ENCODE measurements at places on chromosomes 3 and 15.
A peak's percentile ranks its signal among the peaks of the same experiment; 100 is the strongest.

DNA sequence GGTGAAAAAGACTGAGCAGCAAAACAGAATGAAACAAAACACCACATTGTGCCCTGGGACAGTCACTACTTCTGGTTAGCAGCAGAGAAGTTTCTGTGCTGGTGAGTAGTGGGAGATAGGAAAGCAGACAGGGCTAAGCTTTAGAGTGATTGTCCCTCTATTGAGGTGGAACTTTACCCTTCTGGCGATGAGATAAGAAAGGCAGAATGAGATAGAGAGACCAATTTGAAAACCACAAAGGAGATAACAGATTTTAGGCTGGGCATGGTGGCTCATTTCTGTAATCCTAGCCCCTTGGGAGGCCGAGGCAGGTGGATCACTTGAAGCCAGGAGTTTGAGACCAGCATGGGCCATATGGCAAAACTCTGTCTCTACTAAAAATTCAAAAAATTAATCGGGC, 208.5 kb downstream of the TBL1XR1 start:
- DNase-seq = no peak

- no peak for DNase-seq
Observed at GRCh38 chr3:184234224-184234623, 4.8 kb downstream of the VWA5B2 start.

DNA sequence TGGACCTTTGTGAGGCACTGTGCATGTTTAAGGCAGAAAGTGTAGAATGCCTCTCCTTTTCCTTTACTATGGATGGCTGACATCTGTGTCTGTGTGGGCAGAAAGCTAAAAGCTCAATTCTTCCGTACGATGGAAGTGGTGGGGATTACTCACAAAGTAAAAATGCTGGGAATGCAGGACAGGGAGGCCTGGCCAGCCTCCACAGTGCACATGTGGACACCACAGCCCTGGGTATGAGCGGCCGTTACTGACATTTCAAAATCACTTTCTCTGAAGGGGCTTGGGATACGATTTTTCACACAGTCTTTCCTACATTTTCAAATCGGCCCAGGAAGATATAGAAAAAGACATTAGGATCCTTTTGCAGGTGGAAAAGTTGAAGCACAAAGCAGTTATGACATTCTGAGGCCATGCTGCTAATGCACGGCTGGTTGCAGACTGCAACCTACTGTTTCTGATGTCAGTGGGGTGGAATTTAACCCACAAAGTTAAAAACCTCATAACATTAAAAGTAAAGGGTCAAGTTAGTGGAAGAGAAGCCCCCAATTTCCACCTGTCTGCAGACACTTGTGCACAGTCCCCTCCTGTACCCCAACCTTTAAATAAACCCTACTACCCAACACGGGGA, 27.9 kb downstream of the EHD4 start:
- DNase-seq = no peak

GRCh38 chr3:15797642-15798303, at the start of gene ANKRD28:
TSS of gene ANKRD28 (minus strand) at chr3:15797979. CDS start at chr3:15796521, 1,458 bp downstream.
- DNase-seq = peak; percentile 80

DNA sequence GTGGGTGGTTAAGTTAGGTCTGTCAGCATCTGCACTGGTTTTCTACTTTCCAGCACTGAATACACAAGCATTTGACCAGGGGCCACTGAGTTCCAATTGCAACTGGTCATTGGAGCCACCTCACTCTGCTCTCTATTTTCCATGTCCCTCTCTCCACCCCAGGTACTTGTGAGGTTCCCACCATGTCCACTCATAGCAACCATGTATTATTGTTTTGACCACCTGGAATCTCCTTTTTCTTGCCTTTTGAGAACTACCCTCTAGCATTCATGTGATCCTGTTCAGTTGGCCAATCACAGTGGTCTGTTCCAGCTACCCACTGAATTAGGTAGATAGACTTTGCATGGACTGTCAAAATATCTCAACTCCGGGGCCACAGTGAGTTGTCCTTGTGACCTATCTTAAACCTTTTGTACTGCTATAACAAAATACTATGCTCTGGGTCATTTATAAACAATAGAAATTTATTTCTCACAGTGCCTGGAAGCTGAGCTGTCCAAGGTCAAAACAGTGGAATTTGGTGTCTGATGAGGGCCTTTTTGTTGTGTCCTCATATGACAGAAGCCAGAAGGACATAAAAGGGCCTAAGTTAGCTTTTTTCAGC, 20.2 kb upstream of the TM4SF18 start:
- no peak for DNase-seq

DNA sequence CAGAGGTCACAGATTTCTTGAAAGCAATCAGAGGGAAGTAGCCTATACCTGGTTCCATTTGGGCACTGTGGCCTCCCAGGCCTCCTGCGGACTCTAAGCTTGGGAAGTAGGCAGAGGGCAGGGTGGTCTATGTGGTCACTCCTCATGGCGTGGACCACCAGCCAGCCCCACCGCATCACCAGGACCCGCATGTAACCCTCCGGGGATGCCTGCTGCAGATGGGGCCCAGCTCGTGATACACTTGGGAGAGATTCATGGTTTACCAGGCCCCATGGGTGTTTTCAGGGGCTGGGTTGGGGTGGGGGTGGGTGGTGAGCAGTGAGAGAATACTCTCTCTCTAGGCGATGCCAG, 123.7 kb downstream of the ASB7 start:
- no peak for DNase-seq

GRCh38 chr15:80264031-80264430, 12.0 kb upstream of the CTXND1 start:
- DNase-seq = no peak

- DNase-seq = no peak
Observed at GRCh38 chr3:34842706-34843480, 796.4 kb upstream of the ARPP21 start.

- DNase-seq = no peak
Observed at GRCh38 chr3:174191895-174192294, 667.2 kb upstream of the NAALADL2 start.

GRCh38 chr3:5254281-5255048, 67.0 kb downstream of the EDEM1 start:
- DNase-seq = no peak

DNA sequence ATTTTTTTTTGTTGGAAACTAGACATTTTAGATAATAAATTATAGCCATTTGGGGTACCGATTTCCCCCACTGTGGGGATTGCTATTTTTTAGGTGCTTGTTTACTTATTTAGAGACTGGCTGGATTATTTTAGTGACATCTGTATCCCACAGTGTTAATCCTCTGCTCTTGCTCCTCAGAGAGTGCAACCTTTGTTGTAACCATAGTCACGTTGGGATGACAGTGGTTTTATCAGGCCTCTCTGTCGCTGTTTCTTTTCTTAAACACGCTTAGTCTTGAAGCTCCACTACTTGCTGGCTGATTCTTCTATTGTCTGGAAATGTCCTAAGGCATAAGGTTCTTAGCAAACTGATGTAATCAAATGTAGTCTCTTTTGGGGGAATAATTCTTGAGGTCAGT, 451.6 kb upstream of the SEMA6D start:
- no peak for DNase-seq

GRCh38 chr3:55770077-55770476, 283.0 kb upstream of the WNT5A start:
- no peak for DNase-seq

DNA sequence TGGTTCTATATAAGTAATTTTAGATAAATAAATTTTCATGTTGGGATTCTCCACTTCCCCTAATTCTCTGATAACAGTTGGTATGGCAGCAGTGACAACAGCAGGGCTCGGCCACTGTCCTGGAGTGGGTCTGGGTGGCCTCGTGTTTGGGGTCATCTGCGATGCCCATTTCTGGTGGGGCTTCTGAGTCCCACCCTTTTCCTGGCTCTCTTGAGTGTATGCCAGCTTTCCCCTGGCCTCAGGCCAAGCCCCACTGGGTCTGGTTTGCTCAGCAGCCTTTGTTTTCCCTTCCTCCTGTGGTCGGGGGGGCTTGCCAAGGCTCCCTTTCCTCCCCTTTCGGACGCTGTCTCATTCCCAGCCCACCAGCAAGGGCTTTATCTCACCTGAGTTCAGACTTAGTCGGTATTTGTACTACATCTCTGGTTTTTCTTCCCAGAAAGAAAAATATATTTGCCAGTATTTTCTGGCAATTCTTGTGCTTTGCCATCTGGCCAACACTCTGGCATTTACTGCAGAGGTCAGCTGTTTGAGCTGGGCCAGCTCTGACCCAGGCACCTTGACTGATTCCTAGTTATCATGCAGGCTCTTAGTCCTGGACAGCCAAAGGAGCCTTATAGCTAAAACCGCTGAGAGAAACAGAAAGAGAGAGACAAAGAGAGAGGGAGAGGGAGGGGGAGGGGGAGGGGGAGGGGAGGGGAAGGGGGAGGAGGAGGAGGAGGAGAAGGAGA, 35.2 kb downstream of the MYZAP start:
- no peak for DNase-seq

DNA sequence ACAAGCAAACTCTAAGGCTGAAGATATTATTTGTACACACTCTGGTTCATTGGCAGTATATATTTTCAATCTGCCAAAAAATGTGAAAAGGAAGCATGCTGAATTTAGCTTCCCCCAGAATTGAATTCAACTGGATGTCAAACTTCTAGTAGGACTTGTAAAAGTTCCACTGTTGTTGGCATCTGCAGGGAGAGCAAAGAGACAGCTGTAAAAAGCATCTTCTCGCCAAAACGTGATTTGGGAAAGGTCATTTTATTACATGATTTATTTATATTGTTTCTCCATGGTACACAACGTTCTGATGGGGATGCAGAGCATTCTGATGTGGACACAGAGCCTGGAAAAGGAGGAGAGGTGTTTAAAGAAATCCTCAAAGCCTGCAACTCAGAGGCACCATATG, 196.7 kb upstream of the ADAMTS9 start:
- no peak for DNase-seq

Measured in activated CD4-positive, alpha-beta T cell treated with anti-CD3 and anti-CD28 coated beads, Interleukin-2, amount 10 ng/mL, durations not matched to agents 24 days and 14 days (primary cell).